ENCODE measurements at places on chromosomes 1 and 21.

GRCh38 chr1:180265871-180266270, 35.8 kb downstream of the LHX4 start:
- no peak for DNase-seq

DNA sequence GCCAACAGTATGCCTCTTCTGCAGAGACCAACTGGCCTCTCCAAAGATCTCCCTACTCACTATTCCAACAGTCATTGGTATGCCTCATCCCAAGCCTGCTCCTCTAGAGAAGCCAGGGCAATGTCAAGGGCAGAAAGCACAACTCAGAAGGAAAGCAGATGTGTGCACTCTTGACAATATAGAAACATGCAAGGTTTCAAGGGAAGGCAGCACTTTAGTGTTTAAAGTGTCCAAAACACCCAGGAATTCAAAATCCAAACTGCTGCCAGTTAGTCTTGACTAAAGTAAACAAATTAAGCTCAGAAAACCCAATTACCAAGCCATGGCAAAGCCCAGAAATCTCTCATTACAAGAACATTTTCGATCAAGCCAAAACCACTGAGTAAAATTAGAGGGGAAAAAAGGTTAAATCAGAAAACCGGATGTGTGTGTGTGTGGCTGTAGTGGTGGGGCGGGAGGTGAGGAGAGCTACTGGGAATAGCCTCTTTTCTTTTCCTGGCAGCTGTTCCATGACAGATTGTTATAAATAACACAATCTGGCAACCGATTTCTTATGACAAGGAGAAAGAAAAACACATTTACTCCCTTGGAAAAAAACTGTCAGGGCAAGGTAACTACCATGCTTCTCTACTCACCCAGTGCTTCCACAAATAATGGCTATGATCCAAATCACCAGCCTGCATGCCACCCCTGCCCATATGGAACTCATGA, 39.2 kb downstream of the EIF2B3 start:
- DNase-seq: no peak

GRCh38 chr1:25697435-25698217, 81.0 kb downstream of the MAN1C1 start:
- DNase-seq: no peak

GRCh38 chr1:183168308-183168707, 17.8 kb upstream of the LAMC2 start:
- no peak for DNase-seq

Data from cortex of kidney (tissue), 1 donor.